ENCODE measurements at places on chromosomes 3 and 15. TPM values are rescaled to one million over a fixed set of nuclear protein-coding genes. Genes with fewer than 3 reads are reported as not detected.

DNA sequence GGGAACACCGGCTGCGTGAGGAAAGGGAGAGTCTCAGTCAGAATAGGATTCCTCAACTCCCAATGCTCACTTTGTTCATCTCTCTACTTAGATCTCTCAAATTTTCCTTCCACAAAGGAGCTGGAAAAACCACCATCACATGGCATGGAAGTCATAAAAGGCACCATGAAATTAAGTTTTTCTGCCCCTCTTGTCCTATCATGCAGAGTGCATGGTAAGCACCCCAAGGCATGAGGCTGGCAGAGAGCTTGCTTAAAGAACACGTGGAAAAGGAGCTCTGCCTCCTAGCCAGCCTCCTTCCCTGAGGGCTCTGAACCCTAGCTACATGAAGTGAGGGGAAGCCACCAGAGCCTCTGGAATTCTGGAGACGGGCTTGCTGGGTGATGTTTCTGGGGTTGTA, 17.8 kb downstream of the STIMATE start:
- DNase-seq, result no peak

MORC1 gene
- not detected for polyA plus RNA-seq

PIERCE2 gene
- polyA plus RNA-seq, result 6.9 TPM

DNA sequence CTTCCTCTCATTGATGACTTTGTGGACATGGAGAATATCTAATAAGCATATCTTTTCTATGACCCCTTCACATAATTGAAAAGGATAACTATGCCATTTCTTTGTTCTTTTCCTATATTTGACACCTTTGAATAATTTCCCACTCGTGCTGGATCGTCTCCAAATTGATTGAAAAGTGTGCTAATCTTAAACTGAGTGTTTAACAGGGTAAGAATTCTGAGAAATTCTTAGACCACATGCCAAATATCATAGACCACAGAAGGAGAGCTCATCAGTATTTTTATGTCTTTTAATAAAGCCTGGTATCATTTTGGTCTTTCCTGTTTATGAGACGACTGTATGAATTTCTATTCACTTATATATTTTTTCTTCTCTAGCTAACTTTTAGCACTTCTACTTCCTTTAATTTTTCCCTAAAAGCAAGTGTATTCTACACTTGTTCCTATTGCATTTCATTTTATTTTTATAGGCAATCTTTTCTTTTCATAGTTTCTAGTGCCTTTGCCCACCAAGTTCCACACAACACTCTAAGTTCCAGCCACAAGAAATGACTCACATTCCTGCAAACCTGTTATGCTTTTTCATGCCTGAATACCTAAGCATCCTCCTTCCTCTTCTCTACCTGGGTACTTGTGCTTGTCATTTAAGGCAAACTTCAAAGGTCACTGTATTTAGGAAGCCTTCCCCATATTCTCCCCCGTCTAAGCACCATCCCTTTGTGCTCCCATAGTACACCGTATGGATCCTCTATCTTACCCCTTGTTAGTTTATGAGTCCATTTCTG, 30.1 kb downstream of the KBTBD8 start:
- no peak for DNase-seq

FBLN2 gene
- 19.9 TPM for polyA plus RNA-seq

GRCh38 chr3:59473636-59474035, 423.8 kb upstream of the CFAP20DC start:
- no peak for DNase-seq

Data from aorta (tissue), 5 donors.